Chondrocyte (in vitro differentiated cells): ENCODE measurements at places on chromosomes 11 and 22.

- no peak for DNase-seq
Measured at GRCh38 chr11:104098132-104098531, 61.7 kb downstream of the DDI1 start.

DNA sequence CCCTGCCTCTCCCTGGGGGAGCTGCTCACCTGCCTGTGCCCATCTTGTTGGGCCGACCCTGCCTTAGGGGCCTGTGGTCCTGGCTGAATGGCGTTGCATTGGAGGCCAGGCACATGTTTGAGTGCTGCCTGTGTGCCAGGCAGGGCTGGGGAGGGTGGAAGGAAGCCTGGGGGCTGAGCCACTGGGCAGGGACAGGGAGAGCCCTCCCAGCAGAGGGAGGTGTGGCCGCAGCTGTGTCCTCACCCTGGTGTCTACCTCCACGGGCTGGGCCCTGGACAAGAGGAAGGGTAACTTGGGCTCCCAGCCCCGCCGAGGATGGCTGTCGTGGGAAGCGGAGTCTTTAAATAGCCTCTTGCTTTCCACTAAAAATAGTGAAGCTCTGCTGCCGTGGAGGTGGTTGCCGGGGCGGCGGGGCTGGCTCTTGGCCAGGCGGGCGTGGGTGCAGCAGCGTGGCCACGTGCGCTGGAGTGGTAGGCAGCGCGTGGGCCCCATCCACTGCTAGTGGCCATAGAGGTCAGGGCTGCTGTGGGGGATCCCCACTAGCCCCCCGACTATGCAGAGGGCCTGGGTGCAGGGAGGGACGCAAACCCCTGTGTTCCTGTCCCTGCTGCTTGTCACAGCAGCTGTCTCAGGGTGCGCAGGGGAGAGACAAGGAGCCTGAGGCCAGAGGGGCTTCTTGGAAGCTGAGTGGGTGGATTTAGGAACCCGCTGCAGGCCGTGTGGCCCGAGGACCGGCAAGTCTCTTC is 6.2 kb downstream of the ZDHHC8 start:
- no peak for DNase-seq

- DNase-seq, result no peak
Measured at GRCh38 chr11:120441592-120441991, 70.0 kb upstream of the GRIK4 start.

DNA sequence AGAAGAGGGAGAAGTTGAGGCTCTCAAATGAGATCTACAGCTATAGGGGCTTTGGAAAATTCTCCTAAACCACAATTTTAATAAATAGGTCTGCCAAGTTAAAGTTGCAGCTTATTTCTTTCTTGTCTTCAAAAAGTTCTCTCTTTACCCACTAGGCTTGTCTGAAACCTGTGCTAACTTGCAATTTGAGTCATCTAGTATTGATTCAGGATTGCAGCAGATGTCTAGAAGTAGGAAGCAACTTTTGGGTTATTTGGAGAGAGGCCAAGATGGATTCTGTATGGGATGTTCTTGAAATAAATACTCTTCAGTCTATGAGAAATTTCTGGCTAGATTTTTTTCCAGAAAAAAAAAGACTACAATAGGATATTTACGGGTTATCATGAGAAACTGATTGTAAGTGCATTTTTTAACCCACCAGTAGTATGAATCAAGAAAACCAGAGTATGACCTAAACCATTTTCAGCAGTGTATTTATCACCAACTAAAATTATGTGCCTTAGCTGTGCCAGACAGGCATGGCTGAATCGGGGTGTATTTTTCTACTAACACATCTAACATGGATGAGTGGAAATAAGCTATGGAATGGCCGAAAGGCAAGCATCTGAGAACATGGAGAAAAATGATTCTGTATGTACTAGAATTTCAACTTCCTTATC is 4.9 kb upstream of the RAB38 start:
- DNase-seq, result no peak

DNA sequence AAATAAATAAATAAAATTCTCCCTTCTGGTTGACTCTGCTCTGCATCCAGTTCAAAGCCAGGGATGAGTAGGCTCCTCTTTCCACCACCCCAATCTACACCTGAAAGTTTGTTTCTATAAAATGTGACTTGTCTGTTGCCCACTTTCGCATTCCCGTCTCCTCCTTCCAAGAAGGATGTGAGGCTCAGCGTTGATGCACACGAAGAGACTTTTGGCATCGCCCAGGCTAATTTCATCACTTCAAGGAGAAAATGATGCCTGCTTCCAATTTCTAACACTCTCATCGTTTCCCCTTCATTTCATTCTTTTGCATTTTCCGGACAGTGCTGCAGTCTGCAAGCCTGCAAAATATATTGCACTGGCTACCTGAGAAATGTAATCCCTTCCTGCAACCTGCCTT is 3.9 kb downstream of the MPPED1 start:
- DNase-seq, result no peak

DNA sequence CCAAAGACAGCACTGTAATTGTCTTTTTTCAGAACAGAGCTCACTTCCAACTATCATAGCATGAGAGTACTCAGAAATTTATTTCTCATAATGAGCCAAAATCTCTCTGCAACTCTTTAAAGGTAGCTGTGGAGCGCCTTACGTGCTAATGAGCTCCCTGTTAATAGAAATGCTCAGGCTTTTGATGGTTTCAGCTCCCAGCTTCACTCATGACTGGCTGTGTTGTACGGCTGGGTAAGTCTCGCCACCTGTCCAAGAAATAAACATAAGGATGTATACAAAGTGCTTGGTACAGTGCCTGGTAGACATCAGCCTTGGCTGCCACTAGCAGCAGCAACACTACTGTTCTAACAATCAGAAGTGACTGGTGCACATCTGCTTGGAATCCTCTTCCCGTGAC is 109.4 kb downstream of the LDLRAD3 start:
- DNase-seq, result no peak

- no peak for DNase-seq
Measured at GRCh38 chr11:76512851-76513653, 68.2 kb downstream of the EMSY start.

DNA sequence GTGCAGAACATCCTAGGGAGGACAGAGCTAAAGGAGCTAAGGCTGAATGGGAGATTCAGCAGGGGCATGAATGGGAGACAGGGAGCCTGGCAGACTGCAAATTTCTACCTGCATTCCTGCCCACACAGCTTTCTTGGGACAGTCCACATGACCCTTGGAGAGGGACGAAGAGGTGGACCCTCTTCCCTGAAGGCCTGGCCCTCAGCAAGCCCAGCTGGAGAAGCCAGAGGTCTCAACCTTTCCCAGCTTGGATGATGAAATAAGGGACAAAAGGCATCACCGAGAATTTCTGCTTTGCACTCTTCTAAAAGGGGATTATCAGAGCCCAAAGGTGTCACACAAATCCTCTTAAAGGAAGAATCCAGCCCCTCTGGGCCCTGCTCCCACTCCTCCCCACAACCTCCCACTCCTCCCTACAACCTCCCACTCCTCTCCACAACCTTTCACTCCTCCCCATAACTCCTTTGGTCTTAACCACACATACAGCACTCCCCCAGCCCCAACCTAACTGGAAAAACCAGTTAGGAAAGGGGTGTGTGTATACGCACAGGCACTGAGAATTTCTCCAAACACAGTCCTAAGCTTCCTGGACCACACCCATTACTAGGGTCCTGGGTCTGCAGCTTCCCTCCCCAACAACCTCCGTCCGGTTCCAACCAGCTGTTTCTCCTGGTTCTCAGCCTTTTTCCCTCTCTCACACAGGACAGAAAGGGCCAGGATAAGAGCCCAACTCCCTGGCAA is 38.4 kb downstream of the RPL27A start:
- no peak for DNase-seq

- DNase-seq, result no peak
Measured at GRCh38 chr11:30683176-30683575, 97.0 kb upstream of the MPPED2 start.

GRCh38 chr11:63369971-63370588 is 495 bp downstream of the SLC22A9 start:
- DNase-seq, result peak; percentile 28

DNA sequence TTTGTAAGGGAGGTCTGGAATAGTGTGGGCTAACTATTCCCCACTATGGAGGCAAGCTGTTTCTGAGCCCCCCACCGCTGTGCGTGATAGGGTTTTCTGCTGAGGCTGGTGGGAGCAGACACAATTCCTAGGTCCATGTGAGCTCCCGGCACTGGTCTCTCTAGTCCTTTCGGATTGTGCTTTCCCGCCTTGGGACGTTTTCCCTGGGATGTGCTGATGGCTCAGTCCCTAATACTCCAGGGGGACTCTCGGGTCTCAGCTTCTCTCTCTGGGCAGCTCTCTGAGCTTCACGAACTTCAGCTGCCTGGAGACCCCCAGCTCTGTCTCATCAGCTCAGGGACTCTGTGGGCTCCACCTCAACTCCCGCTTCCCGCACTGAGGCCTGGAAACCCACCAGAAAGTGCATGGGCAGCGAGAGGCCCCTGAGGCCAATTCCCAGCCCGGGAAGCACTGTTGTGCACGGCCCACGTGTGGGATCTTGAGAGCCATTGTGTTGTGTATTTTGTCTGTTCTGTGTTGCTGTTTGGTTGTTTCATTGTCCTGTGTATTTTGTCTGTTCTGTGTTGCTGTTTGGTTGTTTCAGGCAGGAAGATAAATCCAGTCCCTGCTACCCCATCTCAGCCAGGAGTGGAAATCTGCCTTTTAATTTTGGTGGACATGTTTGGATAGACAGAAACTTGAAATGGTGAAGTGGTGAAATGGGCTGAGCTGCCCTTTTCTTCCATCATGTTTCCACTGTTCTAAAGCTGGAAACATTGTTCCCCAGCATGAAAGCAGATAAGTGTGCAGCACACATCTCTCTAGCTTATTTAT is 12.7 kb upstream of the TNNT3 start:
- peak; percentile 63 for DNase-seq

- no peak for DNase-seq
Measured at GRCh38 chr11:15849257-15849656, 507.1 kb downstream of the SOX6 start.

DNA sequence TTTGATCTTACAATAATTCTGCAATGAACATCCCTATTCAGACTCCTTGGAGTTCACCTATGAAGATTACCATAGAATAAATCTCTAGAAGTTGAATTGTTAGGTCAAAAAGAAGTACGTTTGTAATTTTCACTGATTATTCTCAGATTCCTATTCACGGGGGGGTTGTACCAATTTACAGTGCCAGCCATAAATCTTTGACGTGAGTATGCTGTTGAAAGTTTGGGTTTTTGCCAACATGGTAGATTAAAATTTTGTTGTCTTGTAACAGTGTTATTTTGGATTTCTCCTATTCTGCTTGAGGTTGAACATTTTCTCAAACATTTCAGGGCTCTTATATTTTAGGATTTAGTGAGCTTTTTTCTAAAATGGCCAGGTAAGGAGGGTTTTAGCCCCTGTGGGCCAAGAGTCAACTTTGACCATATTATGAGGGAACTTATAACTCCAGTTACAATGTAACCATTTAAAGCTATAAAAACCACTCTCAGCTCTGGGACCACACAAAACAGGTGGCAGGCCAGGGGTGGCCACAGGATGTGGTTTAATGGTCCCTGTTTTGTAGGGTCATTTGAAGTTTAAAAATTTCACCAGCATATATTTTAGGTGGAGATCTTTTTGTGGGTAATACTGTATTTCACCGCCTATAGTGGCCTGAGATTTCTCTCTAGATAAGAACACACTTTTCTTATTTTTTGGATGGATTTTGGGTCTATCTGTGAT is 25.8 kb downstream of the GGTLC2 start:
- DNase-seq, result no peak

DNA sequence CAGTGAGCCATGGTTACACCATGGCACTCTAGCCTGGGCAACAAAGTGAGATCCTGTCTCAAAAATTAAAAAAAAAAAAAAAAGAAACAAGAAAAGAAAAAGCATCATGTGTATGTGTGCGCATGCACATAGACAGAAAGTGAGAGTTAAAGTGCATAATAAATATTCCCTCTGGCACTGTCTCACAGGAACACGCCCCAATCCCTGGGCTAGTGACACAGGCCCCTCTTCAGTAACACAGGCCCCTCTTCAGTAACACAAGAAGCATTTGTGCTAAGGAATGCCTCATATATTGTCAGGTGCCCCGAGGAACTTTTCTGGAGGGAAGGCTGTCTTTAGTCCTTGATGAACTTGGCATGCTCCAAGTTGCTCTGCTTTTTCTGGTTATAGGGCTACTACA is 57.5 kb downstream of the RPL27A start:
- DNase-seq, result no peak
